Activated naive CD8-positive, alpha-beta T cell treated with anti-CD3 and anti-CD28 coated beads for 36 hours (primary cell): ENCODE measurements at places on chromosomes 1 and 21. TPM values are rescaled to one million over a fixed set of nuclear protein-coding genes. Genes with fewer than 3 reads are reported as not detected.

CD84 gene
- total RNA-seq = 13.7 TPM

KIAA1614 gene
- total RNA-seq = not detected

FMO3 gene
- total RNA-seq = not detected

MAST2 gene
- 19.0 TPM for total RNA-seq

AUNIP gene
- total RNA-seq = 12.1 TPM

C1QA gene
- not detected for total RNA-seq

DNA sequence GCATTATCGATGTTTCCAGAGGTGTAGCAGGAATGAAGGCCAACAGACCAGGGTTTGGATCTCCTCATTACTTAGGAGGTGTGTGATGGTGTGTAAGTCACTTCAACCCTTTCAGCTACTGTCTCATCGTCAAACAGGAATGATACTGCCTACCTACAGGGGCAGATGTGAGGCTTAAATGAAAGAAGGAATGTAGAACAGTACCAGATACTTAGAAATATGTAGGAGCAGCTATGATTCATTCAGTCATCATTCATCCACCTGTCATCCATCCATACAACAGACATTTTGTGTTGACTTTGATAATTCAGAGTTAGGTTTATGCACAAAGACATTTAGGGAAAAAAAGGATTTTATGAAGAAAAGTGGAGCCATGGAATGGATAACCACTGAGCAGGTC lies 486.9 kb upstream of the DAB1 start:
- H3K4me1 ChIP-seq = no peaks in the 10 kb centered on the region
- peaks cover 6% of the 10 kb centered on the region for H3K27me3 ChIP-seq
- no peak overlapping the region for H3K4me3 ChIP-seq

GRCh38 chr1:177820213-177820612 lies 149.6 kb downstream of the SEC16B start:
- no peaks in the 10 kb centered on the region for H3K4me1 ChIP-seq
- H3K27ac ChIP-seq = no peak overlapping the region
- no peak overlapping the region for H3K4me3 ChIP-seq
- no peaks in the 10 kb centered on the region for H3K36me3 ChIP-seq

DNA sequence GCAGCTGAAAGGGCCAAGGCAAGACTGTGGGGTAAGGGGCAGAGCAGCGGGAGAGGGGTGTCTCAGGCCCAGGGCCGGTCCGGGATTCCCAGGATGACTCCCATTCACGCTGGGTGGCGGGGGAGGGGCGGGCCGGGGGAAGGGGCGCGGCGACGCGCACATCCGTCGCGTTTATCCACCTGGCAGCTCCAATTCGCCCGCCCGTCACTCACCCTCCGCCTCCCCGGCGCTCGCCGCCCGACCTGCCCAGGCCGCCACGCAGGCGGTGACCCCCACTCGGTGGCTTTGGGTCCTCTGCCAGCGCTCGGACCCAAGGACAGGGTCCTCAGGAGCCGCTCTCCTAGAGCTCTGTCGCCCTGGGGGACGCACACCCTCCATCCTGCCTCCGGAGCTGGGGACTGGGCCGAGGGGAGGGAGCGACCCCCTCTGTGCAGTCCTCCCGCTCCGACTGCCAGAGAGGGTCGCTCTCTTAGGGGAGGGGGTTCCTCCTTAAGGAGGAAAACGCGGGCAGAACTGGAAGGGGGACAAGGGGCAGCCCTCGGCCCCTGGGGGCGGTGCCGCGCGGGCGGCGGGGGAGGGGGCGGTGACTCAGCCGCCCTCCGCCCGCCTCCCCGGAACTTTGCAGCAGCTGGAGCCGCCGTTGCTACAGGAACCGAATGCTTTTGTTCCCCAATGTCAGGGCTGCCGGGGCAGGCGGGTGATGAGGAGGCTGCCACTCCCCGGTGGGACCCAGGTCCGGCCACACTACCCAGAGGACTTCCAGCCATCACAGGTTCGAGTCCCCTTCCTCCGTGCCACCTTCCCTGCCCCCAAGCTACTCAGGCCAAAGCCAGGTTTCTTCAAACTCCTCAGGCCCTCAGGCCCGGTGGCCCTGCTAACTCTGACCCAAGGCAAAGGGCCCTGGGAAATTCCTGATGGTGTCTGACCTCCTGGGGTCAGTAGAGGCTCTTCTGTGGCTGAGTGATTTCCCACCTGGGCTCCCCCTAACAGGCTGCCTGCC lies 3.4 kb downstream of the ADGRB2 start:
- no peak overlapping the region for H3K27ac ChIP-seq
- peak; percentile 61 for DNase-seq
- H3K4me3 ChIP-seq = peak overlapping the region; percentile 45
- peaks cover 20% of the 10 kb centered on the region for H3K4me1 ChIP-seq

- H3K36me3 ChIP-seq = no peaks in the 10 kb centered on the region
- H3K27ac ChIP-seq = no peak overlapping the region
- H3K4me3 ChIP-seq = no peak overlapping the region
These were observed 120.9 kb downstream of the SYT2 start for GRCh38 chr1:202589190-202589930.

DNA sequence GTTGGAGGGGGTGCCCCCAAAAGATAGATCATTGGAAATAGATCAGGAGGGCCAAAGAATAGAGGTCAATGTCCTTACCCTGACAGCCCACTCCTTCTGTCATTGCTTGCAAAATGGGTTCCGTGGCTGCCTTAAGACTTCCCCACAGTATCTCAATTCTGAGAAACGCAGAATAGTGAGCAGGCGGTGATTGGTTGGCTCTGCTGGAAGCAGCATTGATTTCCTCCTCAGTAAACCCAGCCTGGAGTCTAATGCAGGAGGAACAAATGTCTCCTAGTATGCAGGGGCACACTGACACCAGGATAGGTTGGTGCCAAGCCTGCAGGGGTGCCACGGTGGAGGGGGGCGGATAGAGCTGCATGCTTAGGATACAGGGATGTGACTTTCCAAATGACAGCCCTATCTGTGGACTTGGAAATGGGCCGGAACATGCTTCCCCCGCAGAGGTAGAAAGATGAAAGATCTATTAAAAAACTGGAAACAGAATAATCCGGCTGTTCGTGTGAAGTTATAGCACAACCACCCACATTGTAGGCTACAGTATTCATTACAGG lies 76.9 kb downstream of the BRINP2 start:
- no peaks in the 10 kb centered on the region for H3K27me3 ChIP-seq
- no peaks in the 10 kb centered on the region for H3K36me3 ChIP-seq
- H3K4me3 ChIP-seq = no peak overlapping the region
- no peak overlapping the region for H3K27ac ChIP-seq
- no peaks in the 10 kb centered on the region for H3K4me1 ChIP-seq

GRCh38 chr1:161986328-161986727 lies 37.3 kb downstream of the OLFML2B start:
- no peaks in the 10 kb centered on the region for H3K4me1 ChIP-seq
- no peak overlapping the region for H3K27ac ChIP-seq
- H3K36me3 ChIP-seq = no peaks in the 10 kb centered on the region
- no peak for DNase-seq

- H3K27me3 ChIP-seq = no peaks in the 10 kb centered on the region
- peak overlapping the region; percentile 81 for H3K4me3 ChIP-seq
- H3K4me1 ChIP-seq = peaks cover 27% of the 10 kb centered on the region
- H3K36me3 ChIP-seq = no peaks in the 10 kb centered on the region
- H3K27ac ChIP-seq = no peak overlapping the region
These were observed 8.3 kb downstream of the VSIG8 start for GRCh38 chr1:159854116-159854692.

DNA sequence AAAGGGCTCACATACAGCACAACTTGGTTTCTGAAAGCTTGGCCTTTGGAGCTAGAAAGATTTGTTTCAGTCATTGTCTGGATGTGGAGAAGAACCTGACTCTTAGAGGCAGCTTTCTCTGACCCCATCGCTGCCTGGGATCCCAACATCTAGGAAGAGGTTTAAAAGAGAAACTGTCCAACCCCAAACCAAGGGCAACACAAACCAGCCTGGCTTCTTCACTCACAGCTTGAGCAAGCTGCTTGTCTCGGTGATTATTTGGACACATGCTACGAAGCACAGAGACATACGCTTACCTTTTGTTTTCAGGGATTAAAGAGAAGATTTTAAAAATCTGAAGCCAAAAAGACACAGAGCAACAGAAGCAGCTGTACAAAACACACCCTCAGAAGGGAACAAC lies 109.8 kb downstream of the ETS2 start:
- H3K36me3 ChIP-seq = no peaks in the 10 kb centered on the region
- peaks cover 23% of the 10 kb centered on the region for H3K27me3 ChIP-seq
- no peak for DNase-seq
- no peaks in the 10 kb centered on the region for H3K4me1 ChIP-seq

DNA sequence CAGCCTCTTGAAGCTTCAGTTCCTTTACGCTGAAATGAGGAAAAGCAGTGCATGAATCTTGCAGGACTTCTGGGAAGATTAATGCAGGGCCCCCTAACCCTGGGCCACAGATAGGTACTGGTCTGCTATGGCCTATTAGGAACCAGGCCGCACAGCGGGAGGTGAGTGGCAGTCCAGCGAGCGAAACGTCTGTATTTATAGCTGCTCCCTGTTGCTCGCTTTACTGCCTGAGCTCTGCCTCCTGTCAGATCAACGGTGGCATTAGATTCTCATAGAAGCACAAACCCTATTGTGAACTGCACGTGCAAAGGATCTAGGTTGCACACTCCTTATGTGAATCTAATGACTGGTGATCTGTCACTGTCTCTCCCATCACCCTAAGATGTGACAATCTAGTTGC lies 130.2 kb downstream of the CHRM3 start:
- DNase-seq = no peak
- no peak overlapping the region for H3K27ac ChIP-seq
- no peak overlapping the region for H3K4me3 ChIP-seq
- no peaks in the 10 kb centered on the region for H3K27me3 ChIP-seq

- H3K4me3 ChIP-seq = no peak overlapping the region
- H3K36me3 ChIP-seq = no peaks in the 10 kb centered on the region
- no peaks in the 10 kb centered on the region for H3K27me3 ChIP-seq
- DNase-seq = no peak
- no peak overlapping the region for H3K27ac ChIP-seq
These were observed 17.2 kb upstream of the MEF2D start for GRCh38 chr1:156517748-156518147.

GRCh38 chr1:165539306-165539705 lies 4.5 kb upstream of the LRRC52 start:
- no peaks in the 10 kb centered on the region for H3K36me3 ChIP-seq
- H3K27ac ChIP-seq = no peak overlapping the region
- peaks cover 64% of the 10 kb centered on the region for H3K27me3 ChIP-seq
- H3K4me1 ChIP-seq = peaks cover 14% of the 10 kb centered on the region
- no peak for DNase-seq

DNA sequence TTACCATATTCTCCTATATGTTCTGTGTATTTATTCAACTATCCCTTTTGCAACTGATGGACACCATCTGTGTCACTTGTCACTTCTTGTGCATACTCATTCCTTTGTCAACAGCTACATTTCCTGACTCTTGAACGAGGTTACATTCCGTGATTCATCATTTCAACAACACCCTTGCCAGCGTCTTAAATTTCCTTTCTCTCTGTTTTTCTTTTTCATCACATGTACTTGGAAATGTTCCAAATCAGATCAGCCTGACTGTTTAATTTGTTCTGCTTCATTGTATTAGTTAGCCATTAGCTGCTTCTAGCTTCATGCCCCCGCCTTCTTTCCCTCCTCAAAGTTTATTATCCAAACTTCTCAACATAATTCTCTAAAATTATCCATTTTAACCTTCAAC lies 173.0 kb downstream of the ADGRL4 start:
- H3K36me3 ChIP-seq = no peaks in the 10 kb centered on the region
- H3K4me1 ChIP-seq = peaks cover 19% of the 10 kb centered on the region
- H3K27me3 ChIP-seq = no peaks in the 10 kb centered on the region
- no peak overlapping the region for H3K27ac ChIP-seq
- no peak for DNase-seq
- no peak overlapping the region for H3K4me3 ChIP-seq

GRCh38 chr21:18467715-18468114 lies 64.1 kb upstream of the TMPRSS15 start:
- H3K27ac ChIP-seq = no peak overlapping the region
- no peak overlapping the region for H3K4me3 ChIP-seq
- H3K36me3 ChIP-seq = no peaks in the 10 kb centered on the region

GRCh38 chr1:202858331-202858730 lies 30.6 kb downstream of the RABIF start:
- no peak overlapping the region for H3K27ac ChIP-seq
- no peak overlapping the region for H3K4me3 ChIP-seq
- no peak for DNase-seq
- H3K4me1 ChIP-seq = peaks cover 4% of the 10 kb centered on the region

GRCh38 chr21:14995226-14995625 lies 69.6 kb downstream of the NRIP1 start:
- H3K4me1 ChIP-seq = peaks cover 38% of the 10 kb centered on the region
- no peak overlapping the region for H3K27ac ChIP-seq
- H3K4me3 ChIP-seq = no peak overlapping the region
- peaks cover 46% of the 10 kb centered on the region for H3K36me3 ChIP-seq

GRCh38 chr1:160101037-160101716 lies 2.8 kb upstream of the IGSF8 start:
- H3K4me3 ChIP-seq = peak overlapping the region; percentile 33
- H3K36me3 ChIP-seq = peaks cover 2% of the 10 kb centered on the region
- H3K4me1 ChIP-seq = peaks cover 54% of the 10 kb centered on the region
- peak; percentile 79 for DNase-seq
- H3K27me3 ChIP-seq = no peaks in the 10 kb centered on the region

DNA sequence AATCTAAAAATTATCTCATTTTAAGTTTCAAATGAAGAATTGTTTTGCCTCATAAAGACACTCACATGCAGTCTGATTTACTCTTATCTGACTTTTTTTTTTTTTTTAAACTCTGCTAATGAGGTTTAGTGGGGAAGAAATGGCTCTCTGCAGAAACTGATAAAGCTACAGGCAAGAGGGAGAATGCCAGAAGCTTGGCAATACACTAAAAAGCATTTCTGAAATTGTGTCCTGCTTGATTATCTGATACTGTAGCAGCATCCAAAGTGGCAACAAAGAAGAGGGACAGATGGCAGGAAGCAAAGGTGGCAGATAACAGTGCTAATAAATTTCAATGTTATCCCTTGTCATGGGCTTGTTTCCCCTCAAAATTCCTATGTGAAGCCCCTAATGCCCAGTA lies 1744.9 kb downstream of the NCAM2 start:
- DNase-seq = no peak
- H3K27ac ChIP-seq = no peak overlapping the region
- no peaks in the 10 kb centered on the region for H3K4me1 ChIP-seq

DNA sequence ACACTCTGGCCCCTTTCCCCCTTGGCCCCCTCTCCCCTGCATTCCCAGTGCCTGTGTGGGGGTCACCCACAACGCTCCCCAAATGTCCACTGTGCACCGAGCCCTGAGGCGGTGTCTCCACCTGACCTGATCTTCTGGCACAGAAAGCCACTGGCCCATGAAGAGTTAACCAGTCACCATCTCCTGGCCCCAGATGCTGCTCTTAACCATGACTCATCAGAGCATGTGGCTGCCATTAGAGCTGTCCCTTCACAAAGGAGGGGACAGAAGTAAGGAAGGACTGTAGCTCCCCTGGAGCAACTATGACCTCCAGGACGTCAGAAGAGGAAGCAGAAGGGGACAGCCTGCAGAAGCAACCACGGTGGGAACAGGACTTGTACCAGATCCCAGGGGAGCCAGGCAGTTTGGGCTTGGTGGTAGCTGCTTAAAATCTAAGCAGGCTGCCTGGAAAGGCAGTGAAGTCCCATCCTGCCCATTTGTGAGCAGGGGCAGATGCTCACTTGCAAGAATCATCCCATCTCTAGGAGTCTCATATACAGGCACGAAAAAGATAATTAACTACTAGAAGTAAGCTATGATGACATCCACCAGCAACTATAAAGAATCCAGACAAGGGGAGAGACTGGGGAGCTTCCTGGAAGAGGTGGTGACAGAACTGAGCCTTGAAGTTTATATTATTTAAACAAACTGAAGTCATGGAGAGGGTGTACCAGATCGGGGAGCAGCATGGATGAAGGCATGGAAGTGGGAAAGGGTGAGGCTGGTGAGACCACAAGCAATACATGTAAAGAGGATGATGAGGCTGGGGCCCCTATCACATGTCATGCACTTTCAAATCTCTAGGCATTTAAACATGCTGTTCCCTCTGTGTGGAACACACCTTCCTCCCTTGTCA lies 1.1 kb upstream of the TTC39A start:
- DNase-seq = no peak
- peaks cover 12% of the 10 kb centered on the region for H3K4me1 ChIP-seq
- H3K4me3 ChIP-seq = peak overlapping the region; percentile 74
- H3K27me3 ChIP-seq = peaks cover 34% of the 10 kb centered on the region
